ENCODE measurements at places on chromosomes 4 and X. TPM values are rescaled to one million over a fixed set of nuclear protein-coding genes. Genes with fewer than 3 reads are reported as not detected.

DNA sequence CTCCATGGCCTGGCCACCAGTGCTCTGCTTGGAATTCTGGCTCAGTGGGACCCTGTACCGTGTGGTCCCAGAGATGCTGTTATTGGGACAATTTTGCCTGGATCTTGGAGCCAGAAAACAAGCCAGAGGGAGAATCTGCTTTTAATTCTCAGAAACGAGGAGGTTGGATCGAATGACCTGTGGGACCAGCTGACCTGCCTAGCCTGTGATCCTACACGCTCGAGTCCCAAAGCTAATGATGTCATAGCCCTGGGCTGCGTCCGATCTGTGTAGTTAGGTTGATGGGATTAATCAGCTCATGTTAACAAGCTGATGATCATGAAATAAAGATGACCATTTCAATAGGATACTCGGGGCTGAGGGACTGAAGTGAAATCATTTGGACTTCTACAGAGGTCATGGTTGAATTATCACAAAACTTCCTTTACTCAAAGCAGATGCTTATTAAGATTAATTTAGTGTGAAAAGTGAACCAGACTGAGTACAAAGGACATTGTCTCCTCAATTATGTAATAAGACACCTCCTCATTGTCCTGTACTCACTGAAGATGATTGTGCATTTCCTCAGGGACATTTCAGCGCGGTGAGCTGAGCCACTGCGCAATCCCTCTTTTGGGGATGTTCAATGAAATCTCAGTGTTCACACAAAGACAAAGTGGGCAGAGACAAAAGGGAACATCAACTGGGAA is 51.9 kb upstream of the STX18 start:
- DNase-seq, result no peak

DNA sequence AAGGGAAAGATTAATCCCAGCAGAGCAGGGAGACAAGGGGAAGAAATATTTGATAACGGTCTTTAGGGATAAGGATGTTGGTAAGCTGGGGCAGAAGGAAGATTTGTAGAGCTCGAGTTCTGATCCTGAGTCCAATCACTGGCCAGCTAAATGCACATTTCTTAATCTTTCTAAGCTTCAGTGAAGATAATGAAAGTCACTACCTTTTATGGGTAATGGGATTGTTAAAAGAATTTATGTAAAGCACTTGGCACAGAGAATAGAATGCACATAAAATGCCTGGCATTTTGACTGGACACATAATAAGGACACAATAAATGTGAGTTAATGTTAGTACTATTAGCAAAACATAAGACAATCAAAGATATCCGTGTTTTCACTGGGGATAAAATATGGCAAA is 43.3 kb downstream of the NCAPG start:
- no peak for DNase-seq

DNA sequence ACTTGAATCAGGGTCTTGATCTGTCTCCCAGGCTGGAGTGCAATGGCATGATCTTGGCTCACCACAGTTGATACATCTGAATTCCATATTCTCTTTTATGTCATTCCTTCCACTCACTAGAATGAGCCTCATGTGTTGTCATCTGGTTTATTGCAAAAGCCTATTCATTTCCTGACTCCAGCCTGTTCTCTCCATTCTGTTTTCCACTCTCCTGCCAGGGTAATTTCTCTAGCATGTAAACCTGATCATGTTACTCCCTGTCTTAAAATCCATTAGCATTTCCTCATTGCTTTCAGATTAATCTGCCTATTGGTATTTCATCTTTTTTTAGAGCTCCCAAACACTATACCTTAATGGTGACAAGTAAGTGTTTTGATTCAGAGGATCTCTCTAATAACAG is 4.3 kb upstream of the DDX60L start:
- DNase-seq, result no peak

DNA sequence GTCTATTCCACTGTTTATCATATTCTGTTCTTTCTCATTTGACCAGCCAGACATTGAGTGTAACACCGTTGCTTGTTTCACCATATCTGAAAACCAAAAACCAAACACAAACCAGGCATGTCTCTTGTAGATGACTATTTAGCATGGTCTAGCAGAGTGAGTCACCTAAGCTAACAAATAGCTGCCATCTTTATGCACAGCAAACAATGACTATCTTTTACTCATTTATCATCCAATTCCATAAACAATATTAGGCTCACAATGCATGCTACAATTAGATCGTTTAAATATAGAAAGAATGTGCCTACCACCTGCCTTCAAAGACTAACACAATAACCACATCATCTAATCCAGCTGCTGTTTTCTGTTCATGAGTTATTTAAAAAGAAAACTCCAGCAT is 495.4 kb downstream of the PCDH19 start:
- DNase-seq, result no peak

Gene AFM
- polyA plus RNA-seq, result 16.2 TPM

GRCh38 chr4:111992351-111993168 is 152.7 kb upstream of the FAM241A start:
- no peak for DNase-seq

GRCh38 chrX:42821803-42822443 is 44.0 kb upstream of the PPP1R2C start:
- no peak for DNase-seq

DNA sequence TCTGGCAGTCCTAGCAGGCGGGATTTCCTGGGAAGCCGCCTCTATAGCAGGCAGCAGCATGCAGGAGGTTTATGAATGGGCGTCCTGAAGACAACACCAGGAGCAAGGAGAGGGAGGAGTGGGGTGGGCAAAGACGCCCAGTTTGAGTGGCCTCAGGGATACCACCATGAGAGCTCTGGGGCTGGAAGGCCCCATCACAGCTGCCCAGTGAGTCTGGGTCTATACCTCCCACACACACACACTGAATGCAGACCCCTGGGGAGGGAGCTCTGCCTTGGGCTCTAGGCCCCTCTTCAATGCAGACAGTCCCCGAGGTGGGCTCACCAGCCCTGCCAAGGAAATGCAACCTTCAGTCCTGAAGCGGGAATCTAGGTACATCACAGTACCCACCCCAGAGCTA is 98.6 kb downstream of the AFAP1 start:
- no peak for DNase-seq

Gene GALNTL6
- 0.84 TPM for polyA plus RNA-seq

DNA sequence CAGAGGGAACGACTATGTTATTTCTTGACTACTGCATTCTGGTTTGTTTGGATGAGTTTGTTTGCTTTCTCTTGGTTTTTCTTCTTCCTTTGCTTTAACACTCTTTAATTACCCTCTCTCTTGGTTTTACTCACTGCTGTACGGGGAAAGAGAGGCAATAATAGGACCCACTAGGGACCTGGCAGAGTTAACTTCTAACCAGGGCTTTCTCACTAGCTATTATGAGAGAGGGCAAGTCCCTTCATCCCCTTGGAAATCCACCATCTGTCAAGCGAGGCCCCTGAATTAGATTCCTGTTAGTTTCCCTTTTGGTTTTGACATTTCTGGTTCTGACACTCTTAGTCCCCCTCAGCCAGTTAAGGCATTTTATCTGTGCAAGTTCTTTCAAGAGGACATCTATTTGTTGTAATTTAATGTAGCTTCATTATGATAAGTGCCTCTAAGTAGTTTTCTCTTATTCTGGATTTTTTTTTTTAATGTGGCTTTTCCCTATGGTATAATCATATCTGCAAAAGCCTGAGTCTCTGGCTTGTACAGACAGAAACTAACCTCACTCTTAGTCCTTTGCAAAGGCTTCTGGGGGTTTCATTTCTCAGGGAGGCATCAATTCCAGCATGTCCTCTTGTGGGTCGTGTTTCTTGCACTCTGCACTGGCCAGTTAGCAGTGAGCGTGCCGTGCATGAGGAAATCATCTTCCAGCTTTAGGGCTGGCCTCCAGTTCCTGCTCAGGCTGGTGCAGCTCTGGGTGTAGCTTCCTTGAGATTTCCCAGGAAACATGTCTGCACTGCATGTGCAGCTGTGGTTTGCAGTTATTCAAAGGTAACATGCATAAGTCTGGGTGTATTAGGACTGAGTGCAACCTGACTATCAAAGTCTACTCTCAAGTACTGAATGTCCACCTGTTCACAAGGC is 221.3 kb downstream of the STIM2 start:
- no peak for DNase-seq

- no peak for DNase-seq
Observed at GRCh38 chrX:56920338-56920997, 74.9 kb downstream of the SPIN3 start.

All from left renal pelvis (tissue), 4 donors.